IMR-90 (cell line): ENCODE measurements at places on chromosomes 3 and 15.

GRCh38 chr15:35784745-35785144 is 238.8 kb upstream of the DPH6 start:
- no peak for DNase-seq

DNA sequence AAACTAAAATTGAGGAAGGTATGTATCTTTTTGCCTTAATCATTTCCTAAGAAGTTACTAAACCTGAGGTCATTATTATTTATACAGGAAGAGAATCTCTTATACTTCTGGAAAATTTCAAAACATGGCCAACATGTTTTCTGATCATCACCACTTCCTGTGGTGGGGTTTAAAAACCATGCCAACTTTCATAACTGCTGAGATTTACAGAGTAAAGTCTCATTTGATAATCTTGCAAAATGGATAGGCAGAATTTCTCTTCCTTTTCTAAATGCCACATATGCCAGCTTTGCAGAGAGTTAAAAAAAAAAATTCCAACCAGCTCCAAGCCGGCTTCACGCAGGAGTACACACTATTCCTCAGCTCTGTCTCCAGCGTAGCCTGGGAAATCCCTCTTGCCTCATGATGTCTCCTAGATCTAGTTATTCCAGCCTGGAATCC is 124.3 kb upstream of the SPRED1 start:
- DNase-seq: peak; percentile 8

- DNase-seq: no peak
These were observed 437.1 kb upstream of the CBLB start for GRCh38 chr3:106305882-106306435.

DNA sequence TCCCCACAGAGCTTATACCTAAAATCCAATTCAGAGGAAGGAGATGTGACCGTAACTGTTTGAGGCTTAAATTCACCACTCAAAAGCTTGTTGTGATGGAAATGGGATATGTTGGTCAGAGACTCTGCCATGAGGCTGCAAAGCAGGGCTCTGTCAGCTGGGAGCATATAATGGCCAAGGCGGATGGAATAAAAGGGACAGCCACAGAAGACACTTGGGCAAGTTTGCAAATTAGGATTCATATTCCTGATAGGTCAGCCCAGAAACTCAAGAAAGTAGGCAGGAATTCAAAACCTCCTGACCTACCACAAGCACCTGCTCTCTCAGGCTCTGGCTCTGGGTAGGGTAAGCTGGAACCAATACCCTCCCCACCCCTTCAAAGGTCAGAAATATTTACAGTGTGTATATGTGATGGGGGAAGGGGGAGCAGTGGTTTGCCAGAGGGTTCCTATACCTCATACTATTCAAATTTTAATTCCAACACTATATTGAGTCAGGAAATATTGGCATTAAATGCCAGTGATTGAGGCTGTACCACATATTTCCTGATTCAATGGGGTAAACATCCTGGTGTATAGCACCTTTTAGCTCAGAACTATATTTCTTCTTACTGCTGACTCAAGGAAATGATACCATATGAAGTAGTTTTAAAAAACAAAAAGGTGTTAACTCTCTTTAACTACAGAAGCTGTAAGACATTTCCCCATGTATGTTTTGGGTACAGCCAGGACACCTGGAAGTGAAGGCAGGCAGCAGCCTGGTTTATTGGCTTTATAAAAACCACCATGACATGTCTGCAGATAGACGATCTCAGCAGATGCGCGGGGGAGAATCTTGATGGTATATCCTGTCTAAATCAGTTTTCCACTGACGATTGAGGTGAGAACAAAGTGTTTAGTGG is 19.2 kb downstream of the FYCO1 start:
- DNase-seq: no peak

GRCh38 chr15:60376677-60377095 is 21.1 kb downstream of the ANXA2 start:
- no peak for DNase-seq

- DNase-seq: peak; percentile 42
These were observed 54.0 kb downstream of the NR1D2 start for GRCh38 chr3:23999012-23999641.
